ENCODE measurements at places on chromosomes 3 and 15. TPM values are rescaled to one million over a fixed set of nuclear protein-coding genes. Genes with fewer than 3 reads are reported as not detected.

PLSCR2 gene
- 1.3 TPM for total RNA-seq

SLC6A1 gene
- 0.14 TPM for total RNA-seq

SLC12A1 gene
- not detected for total RNA-seq

WDR72 gene
- total RNA-seq, result 0.19 TPM

PIGBOS1 gene
- total RNA-seq, result 11.0 TPM

SLC27A2 gene
- total RNA-seq, result 27.9 TPM

SMAD3 gene
- 38.5 TPM for total RNA-seq

CDCP1 gene
- total RNA-seq, result 111 TPM

SEMA7A gene
- total RNA-seq, result 3.7 TPM

CCR3 gene
- not detected for total RNA-seq

ACP3 gene
- 27.5 TPM for total RNA-seq

LRRC2 gene
- 2.8 TPM for total RNA-seq

TM6SF1 gene
- total RNA-seq, result 4.9 TPM

ZBTB11 gene
- total RNA-seq, result 13.0 TPM

RETNLB gene
- total RNA-seq, result 51.3 TPM

CCDC39 gene
- not detected for total RNA-seq

ZKSCAN7 gene
- total RNA-seq, result 3.0 TPM

LINGO1 gene
- total RNA-seq, result 1.9 TPM

MYL3 gene
- 1.2 TPM for total RNA-seq

GOLGA6L7 gene
- total RNA-seq, result not detected

WDR5B gene
- total RNA-seq, result 2.3 TPM

GPR27 gene
- total RNA-seq, result 0.39 TPM

CYFIP1 gene
- total RNA-seq, result 143 TPM

DNASE1L3 gene
- 9.6 TPM for total RNA-seq

FHIT gene
- total RNA-seq, result 8.9 TPM

BCL2A1 gene
- 5.6 TPM for total RNA-seq

EPHB1 gene
- total RNA-seq, result 6.9 TPM

COL6A5 gene
- total RNA-seq, result 0.06 TPM

UTS2B gene
- total RNA-seq, result not detected

A4GNT gene
- not detected for total RNA-seq

LARP6 gene
- 0.55 TPM for total RNA-seq

FLNB gene
- total RNA-seq, result 555 TPM

KLF15 gene
- total RNA-seq, result 2.0 TPM

IMPG2 gene
- 0.22 TPM for total RNA-seq

CSNK1G1 gene
- 22.3 TPM for total RNA-seq

ZNF502 gene
- total RNA-seq, result 2.5 TPM

EAF2 gene
- 5.6 TPM for total RNA-seq

EFCC1 gene
- 3.6 TPM for total RNA-seq

PLEKHO2 gene
- total RNA-seq, result 38.9 TPM

CCDC54 gene
- not detected for total RNA-seq

Measured in mucosa of descending colon (tissue), 3 donors.